Activated B cell treated with CpG ODN at 0.5 μM for 24 hours (primary cell): ENCODE measurements at places on chromosomes 7 and 10.
A peak's percentile ranks its signal among the peaks of the same experiment; 100 is the strongest.

GRCh38 chr10:125520968-125521367 lies 162.0 kb downstream of the TEX36 start:
- no peaks in the 10 kb centered on the region for H3K36me3 ChIP-seq
- no peak overlapping the region for H3K27ac ChIP-seq
- H3K27me3 ChIP-seq: no peaks in the 10 kb centered on the region

DNA sequence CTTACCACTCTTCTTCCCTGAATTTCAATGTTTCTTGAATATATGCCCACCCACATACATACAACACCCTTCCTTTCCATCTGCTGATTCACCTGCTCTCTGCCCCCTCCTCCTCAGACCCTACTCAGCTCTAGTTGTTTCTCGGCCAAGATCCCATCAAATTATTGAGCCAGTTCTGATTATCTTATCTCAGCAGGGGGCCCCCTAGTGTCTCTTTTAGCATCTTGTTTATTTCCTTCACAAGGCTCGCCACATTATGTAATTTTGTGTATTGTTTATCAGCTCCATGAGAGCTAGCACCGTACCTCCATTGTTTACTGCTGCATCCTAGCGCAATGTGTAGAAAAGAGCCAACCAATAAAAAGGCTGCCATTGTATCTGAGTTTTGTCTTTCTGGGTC lies 71.9 kb downstream of the FAM13C start:
- no peak for DNase-seq
- H3K4me3 ChIP-seq: no peak overlapping the region
- H3K27me3 ChIP-seq: no peaks in the 10 kb centered on the region
- no peaks in the 10 kb centered on the region for H3K4me1 ChIP-seq
- no peaks in the 10 kb centered on the region for H3K36me3 ChIP-seq
- H3K27ac ChIP-seq: no peak overlapping the region

GRCh38 chr10:133368153-133368552 lies 5.0 kb downstream of the ECHS1 start:
- H3K27me3 ChIP-seq: no peaks in the 10 kb centered on the region
- H3K4me3 ChIP-seq: no peak overlapping the region
- H3K36me3 ChIP-seq: peaks cover 56% of the 10 kb centered on the region
- DNase-seq: no peak
- no peak overlapping the region for H3K27ac ChIP-seq

GRCh38 chr7:871900-872537 lies 4.3 kb upstream of the GET4 start:
- DNase-seq: no peak
- H3K36me3 ChIP-seq: peaks cover 48% of the 10 kb centered on the region
- H3K27ac ChIP-seq: no peak overlapping the region

DNA sequence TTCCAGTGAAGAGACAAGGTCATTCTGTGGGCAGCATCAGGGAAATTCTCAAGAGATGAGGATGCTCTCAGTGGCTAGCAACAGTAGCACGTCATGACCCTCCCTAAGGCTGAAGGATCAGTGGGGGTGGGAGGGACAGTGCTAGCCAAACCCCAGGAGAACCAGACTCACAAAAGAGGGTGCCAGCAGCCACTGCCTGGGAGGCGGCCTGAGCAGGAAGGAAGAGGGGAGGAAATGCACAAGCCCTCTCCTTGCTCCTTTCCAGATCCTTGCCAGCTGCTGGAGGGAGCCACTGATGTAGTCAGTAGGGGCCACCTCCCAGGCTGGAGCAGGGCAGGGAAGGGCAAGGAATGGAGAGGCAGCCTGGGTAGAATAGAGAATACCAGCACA lies 302.7 kb downstream of the RPS24 start:
- H3K4me1 ChIP-seq: no peaks in the 10 kb centered on the region
- no peak overlapping the region for H3K27ac ChIP-seq
- H3K4me3 ChIP-seq: no peak overlapping the region
- H3K27me3 ChIP-seq: peaks cover 11% of the 10 kb centered on the region
- H3K36me3 ChIP-seq: no peaks in the 10 kb centered on the region
- no peak for DNase-seq

- peaks cover 26% of the 10 kb centered on the region for H3K27me3 ChIP-seq
- peaks cover 37% of the 10 kb centered on the region for H3K4me1 ChIP-seq
- H3K36me3 ChIP-seq: no peaks in the 10 kb centered on the region
- no peak overlapping the region for H3K4me3 ChIP-seq
- no peak overlapping the region for H3K27ac ChIP-seq
These were observed 4.5 kb downstream of the CFAP46 start for GRCh38 chr10:132937861-132938260.

DNA sequence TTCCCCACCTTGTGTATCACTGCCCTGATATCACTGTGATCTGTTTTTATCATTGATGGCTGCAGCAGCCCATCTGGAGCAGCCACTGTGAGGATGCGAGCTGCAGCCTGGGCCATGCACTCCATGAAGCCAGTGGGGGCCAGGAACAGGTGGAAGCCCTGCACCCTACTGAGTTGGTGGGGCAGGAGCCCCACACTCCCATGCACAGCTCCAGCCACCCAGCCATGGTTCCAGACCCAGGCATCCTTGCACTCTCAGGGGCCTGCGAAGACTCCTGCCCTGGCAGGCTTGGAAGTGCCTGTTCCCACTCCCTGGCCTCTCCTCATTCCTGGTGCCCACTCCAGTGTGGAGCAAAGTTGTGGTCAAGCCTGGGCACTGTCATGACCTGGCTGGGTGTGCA lies 424.0 kb upstream of the FZD8 start:
- no peak for DNase-seq
- H3K4me3 ChIP-seq: no peak overlapping the region

DNA sequence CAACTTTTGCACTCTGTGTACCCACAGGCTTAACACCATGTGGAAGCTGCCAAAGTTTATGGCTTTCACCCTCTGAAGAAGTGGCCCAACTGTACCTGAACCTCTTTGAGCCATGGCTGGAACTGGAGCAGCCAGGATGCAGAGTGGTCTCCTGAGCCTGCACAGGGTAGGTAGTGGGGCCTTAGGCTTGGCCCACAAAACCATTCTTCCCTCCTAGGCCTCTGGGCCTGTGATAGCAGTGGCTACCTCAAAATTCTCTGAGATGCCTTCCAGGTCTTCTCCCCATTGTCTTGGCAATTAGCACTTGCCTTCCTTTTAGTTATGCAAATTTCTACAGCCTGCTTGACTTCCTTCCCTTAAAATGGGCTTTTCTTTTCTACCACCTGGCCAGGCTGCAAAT lies 19.3 kb upstream of the SPAM1 start:
- H3K4me1 ChIP-seq: no peaks in the 10 kb centered on the region
- no peak overlapping the region for H3K27ac ChIP-seq
- no peaks in the 10 kb centered on the region for H3K27me3 ChIP-seq
- no peak for DNase-seq
- no peaks in the 10 kb centered on the region for H3K36me3 ChIP-seq

DNA sequence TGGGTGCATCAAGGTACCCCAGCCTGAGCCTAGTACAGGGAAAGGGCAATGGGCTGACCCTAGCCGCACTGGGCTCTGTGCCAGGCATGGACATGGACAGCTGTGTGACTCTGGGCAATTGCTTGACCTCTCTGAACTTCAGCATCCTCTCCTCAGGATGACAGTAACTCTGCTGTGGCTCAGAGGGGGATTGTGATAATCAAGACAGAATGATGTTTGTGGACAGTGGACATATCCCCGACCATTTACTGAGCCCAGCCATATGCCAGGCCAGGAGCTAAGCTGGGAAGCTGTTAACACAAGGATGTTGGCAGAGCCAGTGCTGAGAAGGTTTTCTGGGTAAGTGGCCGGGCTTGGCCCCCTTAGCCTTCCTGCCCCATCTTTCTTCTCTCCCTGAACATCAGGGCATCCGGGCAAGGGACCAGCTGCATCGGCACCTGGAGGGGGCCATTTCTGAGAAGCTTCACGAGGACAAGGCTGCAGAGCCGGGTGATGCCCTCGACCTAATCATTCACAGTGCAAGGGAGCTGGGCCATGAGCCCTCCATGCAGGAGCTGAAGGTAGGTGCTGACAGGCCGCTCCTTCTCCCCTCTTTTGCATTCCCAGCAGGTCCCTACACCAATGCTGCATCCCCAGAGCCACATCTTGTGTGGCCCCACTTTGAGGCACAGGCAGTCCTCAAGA lies 3.5 kb downstream of the CYP26C1 start:
- DNase-seq: no peak
- H3K36me3 ChIP-seq: peaks cover 8% of the 10 kb centered on the region

DNA sequence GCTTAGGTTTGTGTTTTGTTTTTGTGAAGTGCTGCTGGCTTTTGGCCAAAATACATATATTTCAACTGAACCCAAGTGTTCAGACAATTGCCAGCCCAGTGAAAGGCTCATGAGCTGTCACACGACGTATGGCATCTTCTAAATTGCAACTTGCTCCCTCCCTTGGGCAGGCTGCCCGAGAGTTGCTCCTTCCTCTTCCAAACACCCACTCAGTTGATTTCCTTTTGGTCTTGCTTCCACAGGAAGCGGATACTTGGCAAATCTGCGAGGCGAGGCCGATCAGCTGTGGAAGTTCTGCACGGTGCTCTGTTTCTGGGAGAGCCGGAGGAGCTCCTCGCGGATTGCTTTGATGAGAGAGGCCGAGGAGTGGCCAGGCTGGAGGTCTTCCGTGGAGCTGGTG lies 39.6 kb upstream of the ATP6V0A4 start:
- no peak overlapping the region for H3K4me3 ChIP-seq
- H3K4me1 ChIP-seq: no peaks in the 10 kb centered on the region
- H3K27me3 ChIP-seq: peaks cover 5% of the 10 kb centered on the region
- no peak overlapping the region for H3K27ac ChIP-seq
- no peak for DNase-seq
- H3K36me3 ChIP-seq: no peaks in the 10 kb centered on the region

DNA sequence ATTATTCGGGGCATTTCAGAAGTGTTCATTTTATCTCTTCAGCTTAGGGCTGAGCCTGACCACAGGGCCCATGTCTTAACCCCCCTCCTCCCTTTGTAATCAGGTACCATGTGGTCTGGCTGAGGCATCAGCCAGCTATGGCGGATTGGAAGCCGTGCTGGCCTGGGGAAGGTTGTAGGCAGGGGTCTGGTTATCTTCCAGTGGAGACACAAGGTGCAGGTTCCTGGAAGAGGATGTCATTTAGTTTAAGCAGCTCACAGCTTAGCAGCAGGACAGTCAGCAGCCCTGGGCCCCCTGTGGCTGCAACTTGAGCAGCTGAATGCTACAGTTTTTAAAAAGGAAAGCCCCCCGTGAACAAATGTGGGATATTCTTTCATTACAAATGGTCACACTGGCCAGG lies 22.1 kb downstream of the BAG3 start:
- H3K4me1 ChIP-seq: no peaks in the 10 kb centered on the region
- H3K27ac ChIP-seq: no peak overlapping the region
- no peak for DNase-seq
- H3K4me3 ChIP-seq: no peak overlapping the region
- H3K27me3 ChIP-seq: no peaks in the 10 kb centered on the region

GRCh38 chr10:124144536-124144935 lies 51.1 kb upstream of the CHST15 start:
- DNase-seq: no peak
- no peaks in the 10 kb centered on the region for H3K36me3 ChIP-seq
- no peaks in the 10 kb centered on the region for H3K27me3 ChIP-seq
- peak overlapping the region; percentile 17 for H3K4me3 ChIP-seq

- peaks cover 17% of the 10 kb centered on the region for H3K27me3 ChIP-seq
- H3K36me3 ChIP-seq: no peaks in the 10 kb centered on the region
- H3K4me3 ChIP-seq: no peak overlapping the region
These were observed 8.8 kb upstream of the AFAP1L2 start for GRCh38 chr10:114412907-114413797.

DNA sequence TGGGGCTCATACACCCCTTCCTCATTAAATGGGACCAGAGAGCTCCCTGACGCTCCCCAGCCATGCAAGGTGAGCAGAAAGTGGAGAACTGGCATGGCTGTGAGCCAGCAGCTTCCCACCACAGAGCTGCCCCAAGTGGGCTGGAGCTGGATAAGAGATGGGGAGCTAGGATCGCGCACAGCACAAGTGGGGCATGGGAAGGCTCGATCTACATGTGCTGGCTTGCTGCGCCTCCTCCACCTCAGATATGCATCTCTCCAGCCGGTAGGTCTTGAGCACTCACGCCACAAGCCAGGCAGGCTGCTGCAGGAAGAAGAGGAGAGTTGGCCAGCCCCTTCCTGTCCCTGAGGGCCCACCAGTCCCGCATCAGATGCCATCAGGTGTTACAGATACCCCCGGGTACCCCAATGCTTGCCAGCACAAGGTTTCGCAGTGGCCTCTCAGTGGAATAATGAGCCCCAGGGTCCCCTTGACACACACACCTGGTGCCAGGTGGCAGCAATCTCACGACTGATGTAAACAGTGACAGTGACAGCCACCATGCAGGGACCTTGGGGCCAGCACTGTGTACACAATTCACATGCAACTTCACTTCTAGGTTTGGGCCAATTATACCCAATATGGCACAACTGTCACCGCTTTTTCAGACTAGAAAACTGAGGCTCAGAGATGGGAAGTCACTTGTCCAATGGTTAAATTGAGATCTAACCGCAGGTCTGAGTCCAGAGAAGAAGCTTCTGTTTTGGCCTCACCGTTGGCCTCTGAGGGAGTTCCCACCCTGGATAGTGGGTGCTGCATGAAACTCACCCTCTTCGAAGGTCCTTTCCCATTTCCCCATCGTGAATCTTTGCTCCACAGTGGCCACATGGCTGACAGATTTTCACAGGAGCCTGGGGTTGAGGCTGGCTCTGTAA lies 79.3 kb downstream of the OAT start:
- H3K27ac ChIP-seq: no peak overlapping the region
- H3K4me3 ChIP-seq: no peak overlapping the region
- no peaks in the 10 kb centered on the region for H3K27me3 ChIP-seq
- no peaks in the 10 kb centered on the region for H3K36me3 ChIP-seq
- H3K4me1 ChIP-seq: peaks cover 17% of the 10 kb centered on the region

GRCh38 chr10:83516788-83517187 lies 622.5 kb upstream of the GHITM start:
- no peaks in the 10 kb centered on the region for H3K36me3 ChIP-seq
- DNase-seq: no peak
- no peaks in the 10 kb centered on the region for H3K27me3 ChIP-seq

DNA sequence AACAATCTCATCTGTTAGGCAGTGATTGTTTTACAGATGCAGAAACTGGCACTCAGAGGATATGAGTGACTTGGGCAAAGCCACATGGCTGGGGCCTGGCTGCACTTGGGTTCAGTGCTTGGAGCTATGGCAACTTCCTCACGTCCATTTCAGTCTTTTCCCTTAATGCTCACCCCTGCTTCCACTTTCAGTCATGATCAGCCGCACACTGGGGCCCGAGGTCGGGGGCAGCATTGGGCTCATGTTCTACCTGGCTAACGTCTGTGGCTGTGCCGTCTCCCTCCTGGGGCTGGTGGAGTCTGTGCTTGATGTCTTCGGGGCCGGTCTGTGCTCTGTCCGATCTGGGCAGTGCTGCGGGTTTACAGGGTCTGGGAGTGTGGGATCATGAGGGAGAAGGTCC lies 3.0 kb downstream of the SLC12A9 start:
- H3K27ac ChIP-seq: no peak overlapping the region
- no peaks in the 10 kb centered on the region for H3K27me3 ChIP-seq
- no peak overlapping the region for H3K4me3 ChIP-seq
- DNase-seq: no peak
- H3K4me1 ChIP-seq: peaks cover 21% of the 10 kb centered on the region

GRCh38 chr7:31825576-31825975 lies 138.6 kb downstream of the PPP1R17 start:
- no peak overlapping the region for H3K27ac ChIP-seq
- no peaks in the 10 kb centered on the region for H3K27me3 ChIP-seq
- H3K4me1 ChIP-seq: no peaks in the 10 kb centered on the region
- no peak for DNase-seq
